ENCODE measurements at places on chromosomes 4 and X. TPM values are rescaled to one million over a fixed set of nuclear protein-coding genes. Genes with fewer than 3 reads are reported as not detected.

USP17L21 gene
- total RNA-seq, result not detected

GABRQ gene
- 0.03 TPM for total RNA-seq

NAA15 gene
- 25.3 TPM for total RNA-seq

TMSB4X gene
- 5,007 TPM for total RNA-seq

SLC16A2 gene
- 0.70 TPM for total RNA-seq

DGAT2L6 gene
- total RNA-seq, result not detected

CSAG1 gene
- total RNA-seq, result not detected

PPP2R3B gene
- total RNA-seq, result 10.8 TPM

TRPC5OS gene
- total RNA-seq, result not detected

- DNase-seq, result no peak
Measured at GRCh38 chr4:41693629-41694028, 54.9 kb downstream of the PHOX2B start.

DNA sequence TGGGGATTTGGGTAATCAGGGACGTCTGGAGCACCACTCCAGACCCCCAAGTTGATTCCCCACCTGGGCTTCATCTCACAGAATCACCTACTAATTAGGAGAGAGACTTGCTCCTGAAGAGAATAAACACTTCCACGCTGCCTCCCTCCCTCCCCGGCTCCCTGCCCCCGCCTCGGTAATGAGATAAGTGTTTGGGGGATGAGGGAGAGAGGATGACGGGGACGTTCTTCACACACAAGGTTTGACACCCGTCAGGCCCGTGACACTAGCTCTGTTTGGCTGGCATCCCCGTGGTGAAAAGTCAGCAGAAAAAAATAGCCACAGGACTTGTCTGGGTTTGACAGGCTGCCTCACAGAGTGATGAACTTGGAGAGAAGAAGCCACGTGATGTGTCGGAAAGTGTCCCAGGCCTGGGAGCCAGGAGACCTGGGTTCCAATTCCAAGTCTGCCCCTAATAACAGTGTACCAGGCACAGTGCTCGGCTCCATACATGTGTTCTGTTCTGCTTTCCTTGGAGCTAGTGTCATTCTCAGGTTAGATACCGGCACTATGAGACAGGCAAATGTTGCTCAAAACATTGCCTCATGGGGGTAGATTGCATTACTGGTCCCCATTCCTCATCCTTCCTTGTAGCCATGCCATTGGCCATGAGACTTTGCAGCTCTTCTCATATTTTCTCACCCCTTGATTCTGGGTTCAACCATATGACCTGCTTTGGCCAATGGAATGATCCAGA, 578.0 kb downstream of the BCOR start:
- DNase-seq, result no peak

DNA sequence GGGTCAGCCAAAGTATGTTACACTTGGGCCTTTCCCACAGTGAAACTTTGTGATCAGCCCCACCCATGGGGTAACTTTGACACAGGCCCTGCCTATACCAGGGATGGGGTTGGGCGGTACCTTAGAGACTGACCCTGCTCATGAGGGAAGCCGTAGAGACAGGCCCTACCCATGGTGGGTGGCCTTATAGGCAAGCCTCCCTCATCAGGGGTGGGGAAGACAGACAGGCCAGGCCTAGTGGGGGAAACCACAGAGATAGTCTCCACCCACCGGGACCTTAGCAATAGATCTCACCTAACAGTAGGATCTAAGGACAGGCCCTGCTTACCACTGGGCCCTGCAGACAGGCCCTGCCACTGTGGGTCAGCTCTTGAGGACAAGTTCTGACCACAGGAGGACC, 6.8 kb downstream of the PLP2 start:
- DNase-seq, result no peak

DNA sequence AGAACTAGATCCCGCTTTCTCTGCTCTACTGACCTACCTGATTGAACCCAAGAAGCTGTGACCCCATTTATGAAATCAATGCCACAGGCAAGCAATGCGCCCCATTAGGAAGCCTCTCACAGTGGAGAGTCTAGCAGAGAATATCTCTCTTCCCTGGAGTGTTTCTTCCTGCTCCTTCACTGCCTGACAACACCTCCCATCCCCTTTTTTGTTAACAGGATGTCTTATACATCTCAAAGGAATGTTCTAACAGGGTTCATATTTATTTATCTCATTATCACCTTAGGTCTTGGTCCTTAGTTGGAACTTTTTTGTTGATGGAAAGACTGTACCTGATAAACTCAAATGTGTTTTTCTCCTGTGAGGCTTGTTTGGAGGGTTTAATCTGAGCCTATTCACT, 35.5 kb downstream of the SLIT2 start:
- no peak for DNase-seq

DNA sequence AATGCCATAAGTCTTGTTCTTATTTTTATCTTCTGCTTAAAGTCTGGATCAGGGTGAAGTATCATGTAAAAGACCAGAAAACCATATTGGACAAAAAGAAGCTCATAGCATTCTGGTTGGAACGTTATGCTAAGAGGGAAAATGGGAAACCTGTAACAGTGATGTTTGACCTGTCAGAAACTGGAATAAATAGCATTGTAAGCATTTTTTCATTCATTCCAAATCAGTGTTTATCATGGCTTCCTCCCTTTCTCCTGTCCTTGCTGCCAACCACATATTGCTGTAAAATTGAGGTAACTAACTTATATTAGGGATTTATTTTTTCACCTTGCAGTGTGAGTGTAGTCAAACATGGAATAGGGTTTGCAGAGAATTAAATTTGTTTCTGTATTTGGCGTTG, 23.8 kb downstream of the MOSPD2 start:
- DNase-seq, result no peak

- DNase-seq, result no peak
Measured at GRCh38 chrX:145817331-145818185, at the start of gene SLITRK2. Gene SLITRK2 (plus strand): TSS chrX:145817829. CDS start chrX:145822426, 4,597 bp downstream.

GRCh38 chrX:82677286-82677685, 830.8 kb upstream of the POU3F4 start:
- DNase-seq, result no peak

GRCh38 chr4:52576326-52576725, 82.8 kb downstream of the USP46 start:
- no peak for DNase-seq

DNA sequence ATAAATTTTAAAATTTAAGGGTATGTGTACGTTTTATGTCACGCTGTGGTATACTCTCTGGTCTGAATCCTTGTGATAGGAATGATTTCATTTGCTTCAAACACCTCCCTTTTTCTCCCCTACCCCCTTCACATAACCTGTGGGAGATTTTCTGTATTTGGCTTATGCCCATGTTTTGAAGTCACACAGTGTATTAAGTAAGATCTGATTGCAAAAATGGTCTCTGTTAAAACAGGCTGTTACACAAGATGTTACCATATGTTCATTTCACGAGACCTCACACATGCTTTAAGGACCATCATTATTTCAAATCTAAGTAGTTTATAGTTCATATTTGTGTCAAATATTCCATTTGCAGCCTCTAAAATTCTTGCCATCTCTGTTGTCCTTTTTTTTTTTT, 63.5 kb downstream of the TMEM131L start:
- no peak for DNase-seq

GRCh38 chr4:7978907-7979651, 39.4 kb upstream of the AFAP1 start:
- DNase-seq, result peak; percentile 60

DNA sequence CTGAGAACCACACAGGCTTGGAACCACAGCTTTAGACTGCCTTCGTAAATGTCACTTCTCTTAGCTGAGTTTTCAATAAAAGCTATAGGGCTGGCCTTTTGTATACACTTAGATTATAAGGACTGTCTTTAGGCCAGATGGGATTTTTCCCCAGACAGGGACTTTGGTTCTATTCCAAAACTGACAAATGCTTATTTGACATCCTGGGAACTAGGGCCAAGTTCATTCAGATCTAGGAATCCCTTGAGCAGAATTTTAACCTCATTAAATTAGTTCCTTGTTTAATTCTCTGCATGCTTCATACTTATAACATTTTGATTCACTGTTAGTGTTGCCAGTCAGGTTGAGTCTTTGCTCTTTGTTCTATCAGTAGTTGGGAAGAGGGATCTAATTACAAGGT, 23.1 kb downstream of the ZRSR2 start:
- no peak for DNase-seq

- DNase-seq, result no peak
Measured at GRCh38 chr4:87555773-87556619, 26.8 kb upstream of the SPARCL1 start.

DNA sequence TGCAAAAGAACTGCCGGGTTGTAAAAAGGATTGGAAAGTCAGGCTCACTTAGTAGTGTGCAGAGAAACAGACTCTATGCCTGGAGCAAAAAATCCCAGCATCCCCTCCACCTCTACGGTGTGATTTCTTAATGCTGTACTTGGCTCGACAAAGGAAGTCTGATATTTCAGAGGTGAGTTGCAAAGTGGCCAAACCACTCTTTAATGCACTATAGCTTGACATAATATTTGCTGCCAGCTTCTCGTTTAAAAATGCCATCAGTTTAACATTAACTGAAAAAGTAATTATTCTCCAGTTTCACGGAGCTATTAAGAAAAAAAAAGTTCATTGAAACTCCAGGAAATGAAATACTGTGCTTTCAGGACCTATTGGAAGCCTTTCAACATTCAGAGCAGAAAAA, 448.3 kb upstream of the ZFP42 start:
- DNase-seq, result no peak

- no peak for DNase-seq
Measured at GRCh38 chr4:39900966-39901365, 76.7 kb downstream of the PDS5A start.

DNA sequence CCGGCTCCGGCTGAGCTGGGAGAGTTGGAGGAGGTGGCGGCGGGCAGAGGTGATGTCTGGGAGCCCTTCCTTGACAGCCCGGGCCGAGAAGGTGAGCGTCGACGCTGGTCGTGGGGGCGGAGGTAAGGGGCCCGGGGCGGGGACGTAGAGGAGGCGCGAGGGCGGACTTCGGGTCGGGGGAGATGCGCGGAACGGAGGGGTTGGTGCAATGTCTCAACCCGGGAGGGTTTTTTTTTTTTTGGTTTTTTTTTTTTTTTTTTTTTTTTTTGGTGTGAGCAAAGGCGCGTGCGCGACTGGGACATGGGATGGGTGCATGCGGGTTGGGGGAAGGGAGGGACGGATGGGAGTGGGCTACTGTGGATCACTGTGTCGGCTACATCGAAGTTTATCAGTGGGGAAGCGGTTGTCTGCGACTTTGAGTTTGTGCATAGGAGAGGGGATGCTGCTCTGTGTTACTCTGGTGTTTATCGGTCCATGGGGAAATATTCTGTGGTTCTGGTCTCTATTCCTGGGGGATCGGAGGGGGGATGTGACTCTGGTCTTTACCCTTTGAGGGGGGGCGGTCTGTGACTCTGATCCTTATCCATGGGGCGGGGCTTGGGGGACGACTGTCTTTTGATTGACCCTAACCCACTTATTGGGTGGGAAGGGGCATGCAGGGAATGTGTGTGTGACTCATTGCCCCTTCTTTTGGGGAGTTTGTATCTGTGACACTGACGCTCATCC, 537 bp downstream of the RBM10 start:
- DNase-seq, result peak; percentile 23

- no peak for DNase-seq
Measured at GRCh38 chr4:30770049-30770549, 49.9 kb downstream of the PCDH7 start.

DNA sequence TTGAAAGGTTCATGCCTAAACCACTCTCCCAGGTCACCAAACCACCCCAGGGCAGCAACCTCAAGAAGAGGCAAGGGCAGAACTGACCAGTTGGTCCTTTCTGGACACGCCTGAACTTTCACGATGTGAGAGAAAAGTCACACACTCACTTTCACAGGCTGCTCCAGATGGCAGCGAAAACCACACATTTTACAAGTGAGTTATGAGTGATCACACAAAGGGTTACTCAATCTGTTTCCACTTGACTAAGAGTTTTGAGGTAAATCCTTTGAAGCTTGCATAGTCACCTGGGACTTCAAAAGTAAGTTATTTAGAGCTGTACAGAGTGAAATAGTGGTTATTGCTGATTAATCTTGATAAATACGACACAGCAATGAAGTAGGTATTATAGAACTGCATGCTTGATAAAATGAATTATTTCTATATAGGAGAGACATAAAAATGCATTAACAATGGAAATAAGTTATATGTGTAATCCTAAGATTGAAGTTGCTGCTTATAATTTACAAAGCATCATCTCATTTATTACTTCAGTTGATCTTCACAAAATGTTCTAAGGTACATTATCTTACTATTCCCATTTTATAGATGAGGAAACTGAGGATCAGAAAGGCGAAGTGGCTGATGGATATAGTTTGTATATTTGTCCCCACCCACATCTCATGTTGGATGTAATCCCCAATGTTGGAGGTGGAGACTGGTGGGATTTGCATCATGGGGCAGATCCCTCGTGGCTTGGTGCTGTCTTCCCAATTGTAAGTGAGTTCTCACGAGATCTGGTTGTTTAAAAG, 103.0 kb upstream of the KLF3 start:
- no peak for DNase-seq

GRCh38 chr4:23945451-23946017, 55.7 kb upstream of the PPARGC1A start:
- no peak for DNase-seq

DNA sequence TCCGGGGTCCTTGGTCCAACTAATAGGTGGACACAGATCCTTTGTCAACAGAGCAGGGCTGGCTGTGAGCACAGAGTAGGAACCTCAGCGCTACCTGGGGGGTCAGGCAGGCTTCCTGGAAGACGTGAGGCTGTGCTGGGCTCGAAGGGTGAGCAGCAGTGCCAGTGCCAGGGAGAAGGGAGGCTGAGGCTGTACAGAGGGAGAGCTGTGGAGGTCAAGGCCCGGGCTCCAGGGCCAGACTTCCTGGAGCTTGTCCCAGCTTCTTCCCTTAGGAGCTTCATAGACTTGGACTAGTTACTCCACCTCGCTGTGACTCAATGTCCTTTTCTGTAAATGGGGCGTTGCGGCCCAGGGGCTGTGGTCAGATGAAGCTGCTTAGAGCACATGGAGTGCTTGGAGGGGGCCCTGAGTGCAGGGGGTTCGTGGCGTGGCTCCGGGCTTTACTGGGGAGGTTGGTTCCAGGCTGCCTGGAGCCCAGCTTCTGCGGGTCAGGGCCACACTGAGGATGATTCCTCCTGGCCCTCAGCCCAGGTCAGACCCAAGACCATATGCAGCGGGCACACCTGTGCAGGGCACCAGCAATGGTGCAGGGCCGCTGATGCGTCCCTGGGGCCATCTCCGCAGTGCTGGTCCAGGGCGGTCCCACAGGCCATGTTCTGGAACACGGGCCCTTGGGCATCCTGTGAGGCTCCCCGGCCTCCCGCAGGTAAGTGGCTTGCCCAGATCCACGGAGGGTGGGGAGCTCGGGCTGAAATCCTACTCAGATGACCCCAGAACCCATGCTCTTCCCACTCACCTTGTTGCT, 98.1 kb downstream of the DCTD start:
- no peak for DNase-seq
